ENCODE measurements at places on chromosomes 16 and 17.

DNA sequence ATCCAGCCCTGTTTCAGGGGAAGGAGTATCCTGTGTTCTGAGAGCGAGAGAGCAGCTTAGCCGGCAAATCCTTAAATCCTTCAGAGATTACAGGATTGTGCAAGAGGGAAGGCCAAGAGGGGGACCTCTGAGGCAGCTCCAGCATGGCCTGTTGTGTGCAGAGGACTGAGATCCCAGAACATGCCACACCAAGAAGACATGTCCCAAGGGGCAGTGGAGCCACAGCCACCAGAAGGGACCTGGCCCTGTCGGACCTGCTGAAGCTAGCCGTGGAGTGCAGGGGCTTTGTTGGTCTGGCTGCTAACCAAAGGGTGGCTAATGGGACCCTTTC, 1.6 kb upstream of the MRC2 start:
- peak; percentile 90 for DNase-seq

- no peak for DNase-seq
Observed at GRCh38 chr17:41455236-41455635, 11.9 kb downstream of the KRT32 start.

- DNase-seq: peak; percentile 73
Observed at GRCh38 chr17:39001703-39002637, 34.8 kb upstream of the FBXO47 start.

- DNase-seq: no peak
Observed at GRCh38 chr16:79835194-79835593, 234.7 kb upstream of the MAF start.

DNA sequence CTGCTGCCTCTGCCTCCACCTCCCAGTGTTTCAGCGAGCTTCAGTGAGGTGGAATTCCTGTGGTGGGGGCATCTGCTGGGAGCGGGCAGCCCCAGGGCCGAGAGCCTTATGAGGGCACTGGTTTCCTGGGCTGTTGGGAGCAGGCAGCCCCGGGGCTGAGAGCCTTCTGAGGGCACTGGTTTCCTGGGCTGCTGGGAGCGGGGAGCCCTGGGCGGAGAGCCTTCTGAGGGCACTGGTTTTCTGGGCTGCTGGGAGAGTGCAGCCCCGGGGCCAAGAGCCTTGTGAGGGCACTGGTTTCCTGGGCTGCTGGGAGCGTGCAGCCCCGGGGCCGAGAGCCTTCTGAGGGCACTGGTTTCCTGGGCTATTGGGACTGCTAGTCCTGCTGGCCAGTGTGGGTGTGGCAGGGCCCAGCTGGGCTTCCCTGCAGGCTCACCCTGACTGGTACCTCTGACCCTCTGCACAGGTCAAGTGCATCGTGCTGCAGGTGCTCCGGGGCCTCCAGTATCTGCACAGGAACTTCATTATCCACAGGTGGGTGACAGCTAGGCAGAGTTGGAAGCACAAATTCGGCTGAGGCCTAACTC, 5.6 kb downstream of the CDK10 start:
- no peak for DNase-seq

GRCh38 chr17:64115043-64115698, 14.8 kb downstream of the ERN1 start:
- DNase-seq: peak; percentile 67

- DNase-seq: no peak
Observed at GRCh38 chr17:71986886-71987285, 133.9 kb upstream of the SOX9 start.

- no peak for DNase-seq
Observed at GRCh38 chr16:67145746-67146145, 5.1 kb downstream of the B3GNT9 start.

GRCh38 chr17:557371-557770, 157.3 kb downstream of the VPS53 start:
- DNase-seq: peak; percentile 68

DNA sequence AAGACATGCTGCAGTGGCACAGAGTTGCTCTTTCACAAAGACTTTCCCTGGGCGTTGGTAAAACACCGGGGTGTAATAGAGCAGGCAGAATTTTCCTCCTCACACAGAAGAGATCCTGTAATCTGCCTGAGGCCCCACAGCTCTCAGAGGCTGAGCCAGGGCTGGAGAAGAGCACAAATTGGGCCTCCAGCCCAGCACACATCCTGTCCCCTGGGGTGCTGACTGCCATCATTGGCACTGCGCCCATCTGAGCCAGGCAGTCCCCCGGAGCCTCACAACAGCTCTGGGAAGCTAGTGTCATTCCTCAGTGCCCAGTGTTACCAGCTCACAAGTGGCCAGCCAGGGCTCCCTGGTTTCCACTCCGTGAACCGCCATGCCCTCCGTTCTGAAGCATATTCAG, 119.4 kb downstream of the SOCS1 start:
- DNase-seq: no peak

DNA sequence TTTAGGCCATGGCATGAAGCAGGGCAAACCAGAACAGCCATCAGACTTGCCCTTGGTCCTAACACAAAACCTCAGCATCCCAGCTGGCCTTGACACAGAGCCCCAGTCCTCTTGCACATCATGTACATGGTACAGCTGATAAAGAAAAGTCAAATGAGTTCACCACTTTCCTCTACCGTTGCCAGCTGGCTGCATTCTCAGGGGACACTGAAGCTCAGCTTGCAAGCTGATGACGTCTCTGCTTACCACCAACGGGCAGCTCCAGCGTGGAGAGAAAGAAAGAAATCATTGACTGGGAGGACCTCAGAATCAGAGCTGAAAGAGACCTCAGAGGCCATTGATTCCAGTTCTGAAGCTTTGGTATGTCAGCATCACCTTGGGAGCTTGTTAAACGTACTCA, 80.7 kb upstream of the CES5A start:
- DNase-seq: no peak

GRCh38 chr16:57401943-57402640, 2.5 kb upstream of the CCL17 start:
- no peak for DNase-seq

DNA sequence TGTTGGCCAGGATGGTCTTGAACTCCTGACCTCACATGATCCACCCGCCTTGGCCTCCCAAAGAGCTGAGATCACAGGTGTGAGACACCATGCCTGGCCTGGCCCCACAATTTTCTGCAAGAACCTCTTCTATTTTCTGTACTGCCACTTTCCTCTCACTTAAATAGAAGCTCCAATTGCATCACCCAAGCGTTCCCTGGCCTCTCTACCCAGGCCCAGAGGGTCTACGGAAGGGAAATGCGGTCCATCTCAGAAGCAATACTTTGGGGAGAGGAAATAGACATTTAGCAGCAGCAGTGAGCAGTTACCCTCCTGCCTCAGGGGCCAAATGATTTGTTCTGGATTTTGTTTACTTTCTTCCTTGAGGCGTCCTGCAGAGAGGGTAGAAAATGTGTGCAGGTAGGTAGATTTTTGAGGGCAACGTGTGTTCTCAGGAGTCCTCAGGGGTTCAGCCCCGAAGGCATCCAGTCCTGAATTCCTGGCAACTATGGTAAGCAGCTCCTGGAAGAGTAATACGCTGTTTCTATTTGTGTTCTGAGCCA, 11.0 kb downstream of the SLC6A4 start:
- no peak for DNase-seq

DNA sequence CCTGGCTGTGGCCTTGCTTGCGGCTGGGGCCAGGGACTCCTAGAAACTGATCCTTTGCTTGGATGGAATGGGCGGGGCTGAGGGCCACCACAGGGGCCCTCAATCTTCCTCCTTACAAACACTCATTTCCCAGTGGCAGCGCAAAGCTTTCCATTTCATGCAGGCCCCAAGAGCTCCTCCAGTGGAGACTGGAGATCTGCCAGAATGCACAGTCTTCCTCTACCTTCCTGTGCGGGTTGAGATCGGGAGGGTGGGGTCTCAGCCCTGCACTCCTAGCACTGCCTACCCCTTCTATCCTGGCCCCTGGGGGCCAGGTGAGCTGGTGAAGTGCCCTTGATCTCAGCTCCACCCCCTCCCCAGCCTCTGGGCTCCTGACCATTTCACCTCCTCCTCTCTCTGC, 1.7 kb downstream of the NRN1L start:
- no peak for DNase-seq

Measured in amniotic epithelial cell (primary cell).